ENCODE measurements at places on chromosomes 7 and 10. TPM values are rescaled to one million over a fixed set of nuclear protein-coding genes. Genes with fewer than 3 reads are reported as not detected.

- DNase-seq, result no peak
These were observed 64.9 kb upstream of the C1QL3 start for GRCh38 chr10:16586358-16587138.

Gene TAS2R3
- total RNA-seq, result 6.4 TPM

DNA sequence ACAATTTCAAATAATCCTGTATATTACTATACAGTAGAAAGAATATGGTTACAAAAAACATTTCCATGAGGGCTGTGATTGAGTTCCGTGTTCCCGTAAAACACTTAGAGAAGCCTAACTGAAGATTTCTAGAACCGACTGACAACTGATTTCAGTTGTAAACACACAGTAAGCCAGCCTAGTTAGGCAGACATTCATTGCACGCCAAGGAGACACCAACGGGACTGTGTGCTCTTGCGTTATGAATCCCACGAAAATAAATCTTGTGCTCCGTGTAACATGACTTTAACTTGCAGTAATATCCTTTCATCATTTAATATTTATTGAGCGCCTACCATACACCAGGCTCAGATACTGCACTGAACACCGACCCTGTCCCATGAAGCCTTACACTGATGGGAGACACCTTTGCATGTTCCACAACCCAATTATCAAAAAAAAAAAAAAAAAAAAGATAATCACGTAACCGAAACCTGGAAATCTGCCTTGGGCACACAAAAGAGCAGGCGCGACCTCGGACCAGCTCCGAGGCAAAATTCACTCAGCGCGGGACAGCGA is 420 bp upstream of the KLHL7 start:
- no peak for DNase-seq

- DNase-seq, result no peak
These were observed 55.3 kb downstream of the NEURL1 start for GRCh38 chr10:103548581-103549348.

- DNase-seq, result no peak
These were observed 50.4 kb downstream of the CFAP46 start for GRCh38 chr10:132892004-132892403.

- DNase-seq, result peak; percentile 57
These were observed 562 bp downstream of the GRK5 start for GRCh38 chr10:119207713-119208552.

DNA sequence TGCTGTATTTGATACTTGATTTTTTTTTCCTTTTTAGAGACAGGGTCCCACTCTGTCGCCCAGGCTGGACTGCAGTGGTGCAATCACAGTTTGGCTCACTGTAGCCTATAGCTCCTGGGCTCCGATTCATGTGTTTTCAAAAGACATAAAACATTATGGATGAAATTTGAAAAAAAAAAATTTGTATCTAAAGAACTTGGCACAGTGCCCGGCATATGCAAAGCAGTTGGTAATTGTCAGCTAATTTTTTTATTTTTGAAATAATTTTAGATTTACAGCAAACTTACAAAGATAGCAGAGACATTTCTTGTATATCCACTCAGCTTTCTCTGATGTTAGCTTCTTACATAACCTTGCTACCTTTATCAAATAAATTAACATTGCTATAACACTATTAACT is 20.3 kb upstream of the SAMD8 start:
- DNase-seq, result no peak

- DNase-seq, result no peak
These were observed 6.4 kb upstream of the FIGNL1 start for GRCh38 chr7:50456371-50457123.

Gene OPN4
- not detected for total RNA-seq

DNA sequence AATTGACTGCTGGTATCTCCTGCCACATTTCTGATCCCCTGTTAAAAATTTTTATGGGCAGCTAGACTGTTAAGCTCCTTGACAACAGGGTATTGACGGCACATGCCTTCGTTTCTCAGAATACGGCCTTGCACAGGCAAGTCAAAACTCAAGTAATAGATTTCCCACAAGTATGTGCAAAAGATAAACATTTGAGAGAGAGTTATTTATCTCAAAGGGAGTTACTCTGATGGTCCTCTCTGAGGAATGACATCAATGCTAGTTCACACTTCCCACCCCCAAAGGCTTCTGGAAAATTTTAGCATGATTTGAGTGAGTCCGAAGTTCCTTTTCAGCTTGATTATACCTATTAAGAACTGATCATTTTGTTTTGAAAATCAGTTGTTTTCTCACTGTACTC is 71.9 kb downstream of the JCAD start:
- DNase-seq, result no peak

GRCh38 chr7:80548840-80549530 is 37.1 kb upstream of the GNAT3 start:
- no peak for DNase-seq

- DNase-seq, result no peak
These were observed 1149.2 kb upstream of the CELF2 start for GRCh38 chr10:9868499-9868898.

DNA sequence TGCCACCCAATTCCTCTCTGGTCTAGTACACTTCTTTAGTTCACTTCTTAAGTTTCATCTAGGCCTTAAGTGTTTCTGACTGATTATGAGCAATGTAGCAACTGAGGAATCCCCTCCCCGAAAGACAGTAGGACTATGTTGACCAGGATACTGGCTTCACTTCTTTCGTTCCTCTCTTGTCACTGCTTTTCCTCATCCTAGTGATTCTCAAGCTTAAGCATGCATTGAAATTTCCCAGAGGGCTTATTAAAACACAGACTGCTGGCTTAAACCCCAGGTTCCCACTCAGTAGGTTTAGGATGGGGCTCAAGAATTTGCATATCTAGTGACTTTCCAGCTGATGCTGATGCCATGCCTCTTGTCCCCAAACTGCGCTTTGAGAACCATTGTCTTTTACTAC is 164.6 kb upstream of the WNT16 start:
- no peak for DNase-seq

GRCh38 chr10:69107699-69108098 is 16.3 kb upstream of the VPS26A start:
- DNase-seq, result no peak

Gene ASB10
- not detected for total RNA-seq

Gene CAMK2B
- not detected for total RNA-seq

DNA sequence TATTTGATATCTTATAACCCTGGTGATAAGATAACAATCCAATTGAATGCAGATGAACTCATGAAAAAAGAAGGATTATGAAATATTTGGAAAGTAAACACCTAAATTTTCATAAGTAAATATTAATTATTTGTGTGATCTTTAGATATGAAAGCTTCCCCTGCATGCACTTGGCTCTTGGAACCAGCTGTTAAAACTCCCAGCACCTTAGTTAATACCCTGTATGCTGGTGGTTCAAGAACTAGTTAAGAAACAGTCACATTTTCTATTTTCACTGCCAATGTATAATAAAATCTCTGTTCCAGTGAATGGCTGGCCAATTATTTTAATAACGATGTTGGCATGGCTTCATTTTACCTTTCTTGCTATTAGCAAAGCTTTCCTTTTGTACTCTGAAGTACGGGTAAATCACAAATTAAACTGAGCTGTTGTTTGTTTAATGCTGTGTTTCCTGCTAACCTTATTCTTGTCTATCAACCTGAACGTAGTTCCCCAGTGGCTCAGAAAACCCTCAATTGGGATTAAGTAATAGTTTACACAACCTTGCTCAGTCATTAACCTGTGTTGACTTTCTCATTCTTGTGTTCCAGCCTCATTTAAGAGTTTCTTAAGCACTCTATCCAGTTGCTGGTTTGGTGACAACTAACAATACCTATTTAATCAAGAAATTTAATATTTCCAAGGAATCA is 38.9 kb downstream of the MET start:
- DNase-seq, result no peak

DNA sequence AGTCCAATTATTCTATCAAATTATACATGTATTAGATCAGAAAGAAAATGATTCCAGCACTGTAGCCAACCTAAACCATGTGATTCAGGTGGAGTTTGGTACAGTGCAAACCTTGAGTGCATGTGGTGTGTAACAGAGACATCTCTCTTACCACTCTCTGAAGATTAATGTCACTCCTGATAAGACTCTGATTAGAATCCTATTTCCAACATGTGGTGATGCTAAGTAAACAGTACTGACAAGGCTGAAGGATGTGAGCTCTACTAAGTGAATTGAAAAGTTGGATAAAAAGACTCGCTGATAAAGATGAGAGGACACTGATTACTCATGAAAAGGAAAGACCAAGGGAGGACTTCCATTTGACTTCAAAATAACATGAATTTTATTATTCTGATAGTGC is 232.0 kb downstream of the SDK1 start:
- DNase-seq, result no peak

DNA sequence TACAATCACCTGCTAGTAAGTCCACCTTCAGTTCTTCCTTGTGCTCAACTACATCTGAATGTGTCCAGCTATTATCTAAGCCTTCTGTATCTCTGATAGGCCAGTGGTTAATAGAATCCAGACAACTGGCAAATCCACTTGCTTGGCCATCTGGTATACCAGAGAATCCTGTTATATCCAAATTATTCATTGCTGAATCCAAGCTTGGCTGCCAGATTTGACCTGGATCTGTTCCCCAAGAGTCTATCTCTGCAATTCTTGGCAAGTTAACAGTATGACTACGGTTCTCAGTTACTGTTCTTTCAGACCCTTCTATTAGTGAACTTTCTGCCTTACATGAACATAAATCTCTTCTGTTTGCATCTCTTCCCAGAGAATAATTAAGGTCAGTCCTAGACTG is 154.6 kb upstream of the TARP start:
- no peak for DNase-seq

GRCh38 chr7:50667338-50667737 is 102.1 kb upstream of the DDC start:
- no peak for DNase-seq

Gene PLXNA4
- 7.6 TPM for total RNA-seq

GRCh38 chr10:127926455-127926854 is 19.6 kb downstream of the PTPRE start:
- DNase-seq, result no peak

- DNase-seq, result no peak
These were observed 81.3 kb downstream of the AFAP1L2 start for GRCh38 chr10:114323023-114323422.

GRCh38 chr7:274266-274665 is 15.7 kb upstream of the FOXL3 start:
- no peak for DNase-seq

DNA sequence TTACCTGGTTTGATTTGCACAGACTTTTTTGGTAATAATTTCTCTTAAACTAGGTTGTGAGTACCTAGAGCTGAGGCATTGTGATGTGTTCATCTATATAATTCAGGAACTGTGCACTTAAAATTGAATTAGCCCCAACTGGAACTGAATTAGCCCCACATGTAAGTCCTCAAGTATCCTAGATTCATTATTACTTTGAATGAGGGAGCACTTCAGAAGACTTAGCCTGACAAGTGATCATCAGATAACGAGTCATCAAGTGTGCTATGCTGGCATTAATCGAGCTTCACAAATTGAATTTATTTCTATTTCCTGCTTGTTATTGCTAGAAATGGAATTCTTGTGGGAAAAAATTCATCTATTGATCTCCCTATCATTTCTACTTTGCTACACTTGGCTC is 323.4 kb upstream of the SEMA3D start:
- no peak for DNase-seq

Gene PDE6C
- total RNA-seq, result not detected

DNA sequence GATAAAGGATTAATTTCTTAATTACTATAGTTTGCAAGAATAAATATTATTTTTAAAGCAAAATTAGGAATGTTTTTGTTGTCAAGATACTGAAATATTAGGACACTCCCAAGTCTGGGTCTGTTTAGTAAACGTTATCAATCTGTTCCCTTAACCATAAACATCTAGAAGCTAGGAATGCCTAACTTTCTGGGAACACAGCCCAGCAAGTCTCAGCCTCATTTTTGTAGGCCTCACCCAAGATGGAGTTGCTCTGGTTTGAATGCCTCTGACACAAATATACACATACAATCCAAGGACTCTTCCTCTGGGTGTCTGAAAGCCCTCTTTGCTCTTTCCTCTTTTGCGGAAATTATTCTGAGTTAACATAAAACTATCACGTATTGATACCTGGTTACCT is 487.4 kb upstream of the CELF2 start:
- DNase-seq, result no peak

DNA sequence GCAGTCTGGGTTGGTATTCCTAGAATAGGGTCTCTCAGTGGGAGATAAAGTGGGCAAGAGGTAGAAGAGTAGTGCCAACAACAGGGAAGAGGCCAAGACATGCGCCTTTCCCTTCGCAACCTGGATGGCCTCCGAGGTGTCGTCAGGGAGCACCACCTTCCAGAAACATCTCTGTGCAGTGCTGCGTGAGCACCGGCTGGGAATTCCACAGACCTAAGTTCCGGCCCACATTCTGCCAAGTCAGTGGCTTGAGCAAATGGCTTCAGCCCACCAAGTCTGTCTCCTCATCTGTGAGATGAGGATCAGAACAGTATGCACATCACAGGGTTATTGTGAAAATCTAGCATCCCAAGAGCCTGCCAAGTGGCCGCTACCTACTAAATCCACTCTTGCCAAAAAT is 40.6 kb downstream of the CCDC3 start:
- DNase-seq, result peak; percentile 42

DNA sequence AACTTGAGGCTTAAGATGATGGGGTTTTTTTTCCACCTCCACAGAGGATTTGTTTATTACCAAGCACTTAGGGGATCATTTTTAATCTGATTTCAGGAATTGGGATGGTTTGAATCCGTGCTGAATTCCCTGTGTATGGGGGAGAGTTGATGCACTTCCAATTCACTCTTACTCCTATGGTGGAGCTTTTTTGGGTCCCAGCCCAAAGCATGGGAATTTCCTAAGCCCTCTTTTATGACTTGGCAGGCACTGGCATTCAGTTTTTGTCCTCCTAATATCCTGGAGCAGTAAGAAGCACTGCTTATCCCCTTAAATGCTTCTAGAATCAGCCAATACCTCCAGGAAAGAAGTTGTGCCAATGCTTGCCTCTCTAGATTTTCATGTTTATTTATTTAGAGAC is 78.7 kb downstream of the HYCC1 start:
- no peak for DNase-seq

Gene TRIM56
- total RNA-seq, result 57.3 TPM

DNA sequence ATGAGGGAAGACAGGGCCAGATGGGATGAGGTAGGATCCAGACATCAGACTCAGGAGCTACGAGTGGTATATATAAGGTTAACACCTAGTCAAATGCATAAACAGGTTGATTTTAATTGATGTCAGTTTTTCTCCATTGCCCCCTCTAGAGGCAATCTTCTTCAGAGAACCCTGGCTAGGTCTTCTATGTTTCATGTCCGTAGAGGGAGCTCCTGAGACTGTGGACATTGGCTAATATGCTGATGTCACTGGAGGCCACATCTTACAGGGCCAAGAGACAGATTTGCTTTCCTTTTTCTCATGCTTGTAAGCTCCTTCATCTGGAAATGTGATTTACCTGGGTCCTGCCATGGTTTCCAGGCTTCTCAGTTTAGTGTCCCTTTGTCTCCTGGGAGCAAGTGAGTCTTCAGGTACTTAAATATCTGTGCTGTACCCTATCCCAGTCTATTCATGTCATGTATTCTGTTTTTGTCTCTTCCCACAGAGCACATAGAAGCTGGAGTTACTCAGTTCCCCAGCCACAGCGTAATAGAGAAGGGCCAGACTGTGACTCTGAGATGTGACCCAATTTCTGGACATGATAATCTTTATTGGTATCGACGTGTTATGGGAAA is 161.6 kb upstream of the PRSS1 start:
- no peak for DNase-seq

- no peak for DNase-seq
These were observed 499.0 kb upstream of the SEMA3D start for GRCh38 chr7:85685901-85686300.

GRCh38 chr7:33883671-33883965 is 21.7 kb upstream of the BMPER start:
- DNase-seq, result no peak
